ENCODE measurements at places on chromosomes 5 and 9. TPM values are rescaled to one million over a fixed set of nuclear protein-coding genes. Genes with fewer than 3 reads are reported as not detected.
A peak's percentile ranks its signal among the peaks of the same experiment; 100 is the strongest.

The B4GALT7 gene
- 28.8 TPM for total RNA-seq

The RANBP17 gene
- 31.8 TPM for total RNA-seq

The C9orf153 gene
- not detected for total RNA-seq

The ALDH7A1 gene
- 204 TPM for total RNA-seq

GRCh38 chr5:168978015-168978414, 322.9 kb downstream of the SLIT3 start:
- H3K27ac ChIP-seq = no peak overlapping the region
- H3K4me3 ChIP-seq = no peak overlapping the region
- peaks cover 6% of the 10 kb centered on the region for H3K4me1 ChIP-seq
- DNase-seq = no peak
- no peaks in the 10 kb centered on the region for H3K36me3 ChIP-seq

DNA sequence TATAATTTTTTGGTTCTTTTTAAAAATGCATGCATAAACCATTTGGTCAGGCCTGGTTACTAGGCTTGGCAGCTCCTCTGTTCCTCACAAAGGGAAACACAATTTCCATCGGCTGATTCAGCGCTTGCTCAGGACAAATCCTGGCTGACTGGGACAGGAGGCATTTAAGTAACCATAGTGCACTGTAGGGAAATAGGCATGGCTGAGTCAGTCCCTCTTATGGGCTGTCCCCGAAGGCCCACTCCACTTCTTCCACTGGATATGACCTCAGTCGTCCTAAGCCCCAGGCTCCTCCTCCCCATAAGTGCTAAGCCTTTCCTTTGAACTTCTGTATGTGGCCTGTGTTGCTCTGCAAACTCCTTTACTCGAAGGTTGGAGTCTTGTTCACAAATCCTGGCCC, 71.2 kb upstream of the GLIS3 start:
- no peaks in the 10 kb centered on the region for H3K36me3 ChIP-seq
- DNase-seq = no peak
- peaks cover 6% of the 10 kb centered on the region for H3K4me1 ChIP-seq
- no peaks in the 10 kb centered on the region for H3K27me3 ChIP-seq

DNA sequence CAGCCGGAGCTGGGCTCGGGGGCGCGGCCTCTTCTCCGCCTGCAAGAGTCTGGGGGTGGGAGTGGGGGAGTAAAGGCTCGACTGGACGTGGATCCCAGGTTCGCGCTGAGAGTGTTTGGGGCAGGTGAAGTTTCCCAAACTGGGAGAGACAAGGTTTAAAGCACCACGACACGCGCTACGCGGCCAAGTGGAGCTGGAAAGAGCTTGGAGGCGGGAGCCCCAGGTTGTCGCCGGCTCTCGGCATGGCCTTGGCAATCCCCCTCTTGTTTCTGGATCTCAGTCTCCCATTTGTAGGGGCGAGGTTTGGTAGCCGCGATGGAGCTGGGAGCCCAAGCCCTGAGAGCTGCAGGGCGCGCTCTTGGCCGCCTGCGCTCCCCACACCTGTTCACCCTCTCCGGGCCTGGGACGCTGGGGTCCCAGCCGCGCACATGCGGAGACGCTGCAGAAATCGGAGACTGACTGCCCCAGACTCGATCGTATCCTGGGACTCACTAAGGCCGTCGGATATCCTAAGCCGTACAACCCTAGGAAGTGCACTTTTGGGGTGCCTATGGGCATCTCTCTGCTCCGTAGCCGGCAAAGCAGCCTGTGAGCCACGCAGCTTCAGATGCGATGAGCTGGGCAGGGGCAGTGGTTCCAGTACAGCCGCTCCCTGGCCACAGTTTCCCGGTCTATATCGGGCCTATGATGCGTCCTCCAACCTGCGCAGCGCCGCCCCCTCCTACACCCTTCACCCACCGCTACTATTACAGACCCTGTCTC, 937 bp downstream of the TMOD1 start:
- H3K4me1 ChIP-seq = no peaks in the 10 kb centered on the region
- no peak for DNase-seq
- H3K27ac ChIP-seq = no peak overlapping the region
- no peaks in the 10 kb centered on the region for H3K36me3 ChIP-seq

GRCh38 chr5:59038798-59039295, 456.0 kb downstream of the RAB3C start:
- H3K4me1 ChIP-seq = peaks cover 40% of the 10 kb centered on the region
- H3K27me3 ChIP-seq = no peaks in the 10 kb centered on the region
- DNase-seq = peak; percentile 47
- H3K36me3 ChIP-seq = no peaks in the 10 kb centered on the region
- H3K27ac ChIP-seq = peak overlapping the region; percentile 10
- peak overlapping the region; percentile 95 for H3K4me3 ChIP-seq

DNA sequence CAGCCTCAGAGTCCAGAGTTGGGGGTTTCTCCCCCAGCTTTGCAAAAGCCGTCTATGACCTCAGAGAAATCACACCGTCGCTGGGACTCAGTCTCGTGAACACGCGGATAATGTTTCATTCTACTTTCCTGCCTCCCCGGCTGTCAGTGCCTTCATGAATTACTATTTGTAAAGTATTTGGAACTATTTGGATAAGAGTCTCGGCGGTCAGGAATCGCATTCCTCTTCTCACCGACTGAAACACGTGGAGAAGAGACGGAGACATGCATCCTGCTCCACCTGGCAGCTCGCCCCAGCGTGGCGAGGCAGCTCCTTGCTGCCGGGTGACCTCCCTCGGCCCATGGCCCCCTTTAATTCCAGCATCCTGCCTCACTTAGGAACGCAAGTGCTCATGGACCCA, 23.9 kb downstream of the IRX2 start:
- no peaks in the 10 kb centered on the region for H3K27me3 ChIP-seq
- no peak overlapping the region for H3K27ac ChIP-seq
- no peaks in the 10 kb centered on the region for H3K4me1 ChIP-seq
- no peaks in the 10 kb centered on the region for H3K36me3 ChIP-seq

GRCh38 chr5:98341038-98342032, 432.1 kb upstream of the RGMB start:
- H3K4me1 ChIP-seq = no peaks in the 10 kb centered on the region
- no peaks in the 10 kb centered on the region for H3K27me3 ChIP-seq
- no peaks in the 10 kb centered on the region for H3K36me3 ChIP-seq
- H3K27ac ChIP-seq = no peak overlapping the region

GRCh38 chr5:54415147-54415546, 40.4 kb upstream of the HSPB3 start:
- H3K4me3 ChIP-seq = no peak overlapping the region
- peaks cover 24% of the 10 kb centered on the region for H3K4me1 ChIP-seq
- H3K27me3 ChIP-seq = no peaks in the 10 kb centered on the region

DNA sequence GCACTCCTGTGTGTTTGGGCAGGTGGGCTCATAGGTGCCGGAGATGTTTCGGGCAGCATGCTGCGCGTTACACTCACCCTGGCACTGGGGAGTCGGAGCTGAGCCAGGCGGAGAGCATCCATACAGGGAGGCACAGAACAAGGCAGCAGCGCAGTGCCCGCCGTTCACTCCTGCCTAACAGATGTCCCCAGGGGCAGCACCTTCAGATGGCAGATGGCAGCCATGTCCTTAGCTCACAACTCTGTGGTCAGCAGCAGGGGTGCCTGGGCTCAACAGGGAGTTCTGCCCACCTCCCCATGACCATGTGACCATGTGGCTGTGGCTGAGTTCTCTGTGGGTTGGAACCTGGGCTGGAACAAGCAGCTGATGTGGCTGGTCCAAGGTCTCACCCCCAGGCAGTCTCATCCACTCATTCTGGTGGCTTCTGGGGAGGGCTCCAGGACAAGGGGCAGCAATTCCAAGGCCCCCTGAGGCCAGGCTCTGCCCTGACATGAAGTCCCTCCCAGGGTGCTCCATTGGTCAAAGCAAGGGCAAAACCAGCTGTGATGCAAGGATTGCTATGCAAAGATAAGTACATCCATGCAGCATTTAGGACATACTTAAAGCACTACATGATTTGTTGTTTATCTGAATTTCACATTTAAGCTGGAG, 64.2 kb downstream of the MRPL36 start:
- no peak overlapping the region for H3K27ac ChIP-seq
- H3K4me1 ChIP-seq = no peaks in the 10 kb centered on the region
- H3K27me3 ChIP-seq = no peaks in the 10 kb centered on the region
- H3K36me3 ChIP-seq = no peaks in the 10 kb centered on the region
- DNase-seq = no peak

All from Caco-2 (cell line).